Activated CD8-positive, alpha-beta T cell treated with anti-CD3 and anti-CD28 coated beads, Interleukin-2, amount 10 ng/mL, durations not matched to agents 7 days and 5 days (primary cell): ENCODE measurements at places on chromosomes 7 and 10. TPM values are rescaled to one million over a fixed set of nuclear protein-coding genes. Genes with fewer than 3 reads are reported as not detected.
A peak's percentile ranks its signal among the peaks of the same experiment; 100 is the strongest.

DNA sequence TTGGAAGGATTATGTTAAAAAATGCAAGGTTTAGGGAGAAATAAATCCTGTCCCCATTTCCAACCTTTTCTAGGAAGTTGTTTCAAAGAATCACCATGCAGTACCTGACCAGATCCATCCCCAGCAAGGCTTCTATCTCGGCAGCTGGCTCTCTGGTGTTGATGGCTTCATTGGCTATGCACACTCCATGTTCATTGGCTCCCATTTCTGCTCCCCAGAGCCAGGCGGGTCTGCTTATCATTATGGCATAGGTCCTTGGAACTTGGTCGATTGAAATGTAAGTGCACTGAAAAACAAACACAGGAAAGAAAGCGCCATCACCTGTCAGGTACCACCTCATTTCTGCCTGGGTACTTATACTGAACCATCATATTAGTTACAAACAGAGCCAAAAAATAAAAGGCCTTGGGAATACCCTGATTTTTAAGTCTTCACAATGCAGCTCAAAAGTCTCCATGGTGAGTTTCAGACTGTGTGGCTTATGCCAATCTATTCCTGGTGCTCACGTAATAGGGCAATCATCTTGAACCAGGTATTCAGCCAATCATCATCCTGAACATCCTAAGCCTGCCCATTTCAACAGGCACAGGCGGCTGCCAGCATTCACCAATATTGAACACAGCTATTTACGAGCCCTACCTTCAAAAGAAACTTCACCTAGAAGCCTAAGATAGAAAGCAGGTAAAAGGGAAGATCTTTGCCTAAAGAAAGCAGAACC is 34.4 kb downstream of the SCRN1 start:
- DNase-seq: no peak

- DNase-seq: no peak
Measured at GRCh38 chr7:14899030-14899429, 3.5 kb downstream of the DGKB start.

GRCh38 chr10:17123961-17124360 is 5.7 kb downstream of the CUBN start:
- DNase-seq: no peak

- DNase-seq: no peak
Measured at GRCh38 chr7:132171130-132171576, 405.1 kb downstream of the PLXNA4 start.

GRCh38 chr10:68242051-68242450 is 10.1 kb upstream of the ATOH7 start:
- no peak for DNase-seq

DNA sequence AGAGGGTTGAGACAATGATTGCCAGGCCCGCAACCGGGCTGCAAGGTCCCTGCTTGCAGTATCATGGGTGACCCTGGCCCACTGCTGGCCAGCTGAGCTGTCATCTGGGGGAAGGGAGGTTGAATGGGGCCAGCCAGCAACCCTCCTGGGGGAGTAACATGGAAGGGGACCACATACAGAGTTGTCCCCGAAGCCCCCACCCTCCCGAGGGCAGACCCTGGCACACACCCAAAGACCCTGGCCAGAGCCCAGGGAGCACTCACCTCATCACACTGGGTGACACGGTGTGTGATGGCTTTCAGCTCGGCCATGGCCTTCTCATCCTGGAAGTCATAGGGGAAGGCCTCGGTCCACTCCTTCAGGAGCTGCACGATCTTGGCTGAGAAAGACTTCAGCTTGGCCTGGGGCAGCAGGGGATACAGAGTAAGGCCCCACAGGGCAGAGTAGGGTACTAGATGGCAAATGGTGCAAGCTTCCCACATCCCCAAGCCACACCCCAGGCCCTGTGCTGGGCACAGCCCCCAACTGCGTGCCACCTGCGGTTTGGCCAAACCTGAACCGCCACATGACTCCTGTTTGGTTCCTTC is 63.4 kb downstream of the CSGALNACT2 start:
- DNase-seq: peak; percentile 13

GRCh38 chr7:22827563-22827962 is 4.9 kb upstream of the TOMM7 start:
- DNase-seq: no peak

KCNH2 gene
- not detected for total RNA-seq

DNA sequence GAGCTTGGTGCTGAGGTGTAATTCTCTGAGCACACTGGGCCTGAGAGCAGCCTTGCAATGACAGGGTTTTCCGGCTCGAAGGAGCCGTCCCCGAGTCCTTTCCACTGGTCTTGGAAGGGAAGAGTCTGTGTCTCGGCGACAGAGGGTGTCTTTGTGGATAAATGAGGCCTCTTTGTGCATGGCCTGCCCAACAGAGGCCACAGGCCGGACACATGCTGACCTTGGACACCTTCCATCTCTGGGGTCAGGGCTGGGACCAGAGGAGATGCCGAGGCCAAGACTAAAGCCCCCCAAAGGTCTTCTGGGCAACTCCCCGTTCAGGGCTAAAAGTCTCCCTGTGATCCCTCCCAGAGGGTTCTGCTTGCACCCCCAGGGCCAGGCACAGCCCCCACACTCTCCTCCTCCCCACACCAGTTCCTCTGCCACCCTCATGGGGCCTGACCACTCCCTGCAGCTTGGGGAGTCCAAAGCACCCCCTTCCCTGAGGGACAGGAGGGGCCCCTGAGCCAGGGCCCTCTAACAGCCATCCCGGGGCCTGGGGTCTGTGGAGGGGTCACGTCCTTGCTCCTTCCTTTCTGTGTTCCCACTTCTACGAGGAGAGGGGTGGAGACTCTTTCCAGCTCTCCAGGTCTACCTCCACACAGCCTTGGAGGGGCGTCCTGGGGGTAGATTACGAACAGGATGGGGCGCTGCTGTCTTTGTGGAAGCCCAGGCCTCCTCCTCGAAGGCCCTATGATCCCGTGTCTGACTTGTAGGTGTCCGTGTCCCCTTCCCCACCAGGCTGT is 130.6 kb upstream of the FAM20C start:
- no peak for DNase-seq

FBXL13 gene
- 0.34 TPM for total RNA-seq

FAM25A gene
- total RNA-seq: not detected

DNA sequence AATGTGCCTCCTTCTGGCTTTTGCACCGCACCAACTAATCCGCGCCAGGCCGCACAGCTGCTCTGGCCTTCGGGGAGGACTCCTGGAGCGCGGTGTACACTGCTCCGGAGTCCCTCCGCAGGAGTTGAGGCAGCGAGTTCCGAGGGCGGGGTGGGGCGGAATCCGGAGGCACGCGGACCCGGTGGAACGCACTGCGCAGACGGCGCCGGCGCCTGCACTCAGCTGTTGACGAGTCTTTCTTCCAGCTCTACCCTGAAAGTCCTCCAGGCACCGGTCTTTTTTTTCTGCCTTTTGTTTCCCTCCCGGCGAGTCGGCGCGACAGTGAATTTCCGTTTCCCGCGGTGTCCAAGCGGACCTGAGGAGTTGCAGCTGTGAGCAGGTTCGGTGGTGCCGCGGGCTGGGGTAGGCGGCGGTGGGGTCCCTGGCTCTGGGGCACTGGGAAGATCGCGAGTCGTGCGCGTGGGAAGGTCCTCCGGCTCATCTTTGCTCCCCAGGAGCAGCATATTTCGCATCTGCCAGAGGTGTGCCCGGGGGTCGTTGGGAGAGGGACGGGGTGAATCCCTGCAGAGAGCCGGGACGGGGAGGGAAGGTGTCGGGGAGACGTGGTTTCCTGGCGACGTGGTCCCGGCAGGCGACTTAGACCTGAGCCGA is 44.1 kb downstream of the SFTPD start:
- DNase-seq: peak; percentile 48

GRCh38 chr7:97064972-97065587 is 40.4 kb upstream of the DLX5 start:
- DNase-seq: peak; percentile 32

TMEM196 gene
- total RNA-seq: not detected

DNA sequence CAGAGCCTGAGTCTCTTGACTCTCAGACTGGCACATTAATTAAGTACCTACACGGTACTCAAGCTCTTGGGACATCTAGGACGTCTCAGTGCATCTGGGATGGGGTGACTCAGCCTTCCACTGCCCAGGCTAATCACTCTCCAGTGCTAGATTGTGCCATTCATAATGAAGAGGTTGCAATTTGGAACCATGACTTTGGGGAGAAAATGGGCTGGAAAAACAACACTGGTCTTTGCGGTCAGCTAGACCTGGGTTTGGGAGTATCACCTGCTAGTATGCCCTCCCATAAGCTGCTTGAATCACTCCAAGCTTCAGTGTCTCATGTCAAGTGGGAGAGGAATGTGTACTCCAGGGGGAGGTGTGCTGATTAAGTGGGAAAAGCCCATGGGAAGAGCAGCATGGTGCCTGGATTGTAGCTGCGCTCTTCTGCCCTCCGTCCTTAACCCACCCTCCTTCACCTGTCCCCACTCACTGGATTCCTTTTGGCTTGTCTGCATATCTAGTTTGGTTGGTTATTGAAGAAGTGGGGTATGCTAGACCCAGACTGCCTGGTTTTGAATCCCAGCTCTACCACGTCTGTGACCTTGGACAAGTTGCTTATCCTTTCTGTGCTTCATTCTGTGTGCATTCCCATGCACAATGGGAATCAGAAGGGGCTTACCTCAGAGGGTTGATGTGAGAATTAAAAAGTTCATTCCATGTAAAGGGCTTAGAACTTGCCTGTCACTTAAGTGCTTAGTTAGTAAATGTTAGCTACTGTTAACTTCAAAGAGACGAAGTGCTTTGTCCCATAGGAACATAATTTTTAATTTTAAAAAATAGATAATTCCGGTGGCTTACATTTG is 3.8 kb downstream of the NFE2L3 start:
- DNase-seq: no peak

MRLN gene
- not detected for total RNA-seq

CTAGE6 gene
- 0.44 TPM for total RNA-seq

GRCh38 chr7:146885231-146885630 is 768.6 kb downstream of the CNTNAP2 start:
- DNase-seq: no peak

NPM3 gene
- total RNA-seq: 49.7 TPM

- no peak for DNase-seq
Measured at GRCh38 chr7:55516409-55516808, 55.9 kb downstream of the VOPP1 start.

GRCh38 chr10:132858121-132859081 is 72.5 kb upstream of the NKX6-2 start:
- DNase-seq: no peak

- no peak for DNase-seq
Measured at GRCh38 chr10:6279540-6280267, 77.0 kb downstream of the PFKFB3 start.

DNA sequence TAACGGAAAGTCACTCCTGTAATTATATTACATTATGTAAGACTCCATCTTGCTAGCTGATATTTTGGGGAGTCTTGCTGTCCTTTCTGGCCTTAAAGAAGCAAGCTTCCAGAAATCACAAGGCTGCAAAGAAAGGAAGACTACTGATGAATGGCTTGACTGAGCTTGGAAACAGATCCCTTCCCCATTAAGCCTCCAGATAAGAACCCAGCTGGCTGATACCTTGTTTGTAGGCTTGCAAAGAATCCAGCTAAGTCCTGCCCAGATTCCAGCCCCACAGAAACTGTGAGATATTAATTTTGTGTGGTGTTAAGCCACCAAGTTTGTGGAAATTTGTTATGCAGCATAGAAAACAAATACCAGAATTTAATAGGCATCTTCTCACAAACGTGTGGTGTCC is 49.9 kb upstream of the TMEM106B start:
- no peak for DNase-seq

GRCh38 chr10:96301616-96302015 is 2.6 kb upstream of the DNTT start:
- DNase-seq: no peak
